Aorta (tissue), 5 donors: ENCODE measurements at places on chromosomes 6 and 20. TPM values are rescaled to one million over a fixed set of nuclear protein-coding genes. Genes with fewer than 3 reads are reported as not detected.

The KIF6 gene
- 0.63 TPM for polyA plus RNA-seq

The IRF4 gene
- polyA plus RNA-seq: 0.25 TPM

The CDH4 gene
- not detected for polyA plus RNA-seq

The SIM1 gene
- polyA plus RNA-seq: not detected

- DNase-seq: no peak
These were observed 500.3 kb upstream of the ADGRB3 start for GRCh38 chr6:68134796-68135195.

DNA sequence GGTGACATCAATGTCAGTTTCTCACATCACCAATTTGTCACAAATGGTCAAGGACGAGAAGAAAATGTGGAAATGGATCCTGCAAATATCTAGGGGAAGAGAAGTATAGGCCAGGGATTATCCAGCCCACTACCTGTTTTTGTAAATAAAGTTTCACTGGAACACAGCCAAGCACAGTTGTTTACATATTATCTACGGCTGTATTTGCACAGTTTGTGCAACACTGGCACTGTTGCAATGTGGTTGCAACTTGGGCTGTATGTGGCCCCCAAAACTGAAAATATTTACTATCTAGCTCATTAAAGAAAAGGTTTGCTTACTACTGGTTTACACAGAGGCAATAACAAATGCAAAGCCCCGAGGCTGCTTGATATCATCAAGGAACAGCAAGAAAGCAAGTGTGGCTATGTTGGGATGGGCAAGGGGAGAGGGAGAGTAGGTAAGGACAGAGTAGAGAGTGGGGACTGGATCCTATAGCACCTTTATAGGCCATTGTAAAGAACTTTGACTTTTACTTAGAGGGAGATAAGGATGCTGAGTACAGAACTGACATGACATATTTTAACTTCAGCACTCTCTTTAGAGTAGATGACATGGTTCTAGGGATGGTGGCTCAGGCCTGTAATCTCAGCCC, 11.8 kb upstream of the STXBP5 start:
- no peak for DNase-seq

DNA sequence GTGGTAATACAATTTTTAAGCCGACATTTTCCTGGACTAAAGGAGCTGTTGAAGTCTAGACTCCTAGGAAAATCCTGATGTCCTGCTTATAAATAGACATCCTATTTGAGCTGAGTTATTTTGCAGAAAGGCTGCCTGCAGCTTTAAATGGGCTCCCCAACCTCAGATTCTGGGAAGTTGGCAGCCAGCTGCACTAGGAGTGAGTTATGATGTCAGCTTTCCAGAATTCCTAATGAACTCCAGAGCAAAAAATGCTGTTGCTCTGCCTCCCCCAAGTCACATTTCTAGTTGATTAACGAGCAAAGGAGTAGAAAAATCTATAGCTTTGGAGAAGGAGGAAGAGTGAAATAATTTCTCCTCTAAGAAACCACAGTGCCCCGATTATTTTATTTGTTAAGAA, 346.3 kb upstream of the SULF2 start:
- DNase-seq: no peak

- DNase-seq: no peak
These were observed 54.4 kb upstream of the CEP85L start for GRCh38 chr6:118705544-118706491.

- DNase-seq: peak; percentile 75
These were observed 333.9 kb downstream of the HACE1 start for GRCh38 chr6:104525677-104526322.

DNA sequence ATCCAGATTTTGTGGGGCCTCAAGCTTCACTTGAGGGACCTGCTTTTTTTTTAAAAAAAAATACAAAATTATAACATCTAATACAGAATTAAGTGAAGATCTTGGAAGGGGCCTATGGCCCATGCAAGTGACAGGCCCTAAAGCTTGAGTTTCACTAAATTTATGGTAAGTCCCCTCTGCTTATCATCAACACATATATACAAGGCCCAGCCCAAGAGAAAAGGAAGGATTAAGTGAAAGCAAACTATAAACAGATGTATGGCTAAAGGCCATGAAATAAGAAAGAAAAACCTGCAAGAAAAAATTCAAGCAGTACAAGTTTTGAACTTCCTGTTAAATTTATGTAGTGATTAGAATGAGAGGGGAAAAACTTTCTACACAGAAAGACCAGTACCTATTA, 86.8 kb downstream of the CDC40 start:
- no peak for DNase-seq
